Right kidney (tissue), 9 donors: ENCODE measurements at places on chromosomes 5 and 9.

- DNase-seq = no peak
Measured at GRCh38 chr9:116055536-116055935, 98.1 kb upstream of the PAPPA start.

DNA sequence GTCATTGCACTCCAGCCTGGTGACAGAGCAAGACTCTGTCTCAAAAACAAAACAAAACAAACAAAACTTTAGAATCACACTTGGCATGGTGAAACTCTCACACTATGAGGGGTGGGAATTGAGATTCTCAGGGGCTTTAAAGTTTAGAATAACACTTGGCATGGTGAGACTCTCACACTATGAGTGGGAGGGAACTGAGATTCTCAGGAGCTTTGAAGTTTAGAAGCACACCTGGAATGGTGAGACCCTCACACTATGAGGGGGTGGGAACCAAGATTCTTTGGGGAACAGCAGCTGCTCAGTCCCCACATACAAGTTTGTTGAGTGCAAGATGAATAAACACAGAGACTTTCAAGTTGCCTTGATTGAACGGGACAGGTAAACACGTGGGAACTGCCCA is 149.4 kb downstream of the HSD17B3 start:
- DNase-seq = no peak

GRCh38 chr5:176426876-176427275 is 10.5 kb upstream of the CLTB start:
- DNase-seq = no peak

DNA sequence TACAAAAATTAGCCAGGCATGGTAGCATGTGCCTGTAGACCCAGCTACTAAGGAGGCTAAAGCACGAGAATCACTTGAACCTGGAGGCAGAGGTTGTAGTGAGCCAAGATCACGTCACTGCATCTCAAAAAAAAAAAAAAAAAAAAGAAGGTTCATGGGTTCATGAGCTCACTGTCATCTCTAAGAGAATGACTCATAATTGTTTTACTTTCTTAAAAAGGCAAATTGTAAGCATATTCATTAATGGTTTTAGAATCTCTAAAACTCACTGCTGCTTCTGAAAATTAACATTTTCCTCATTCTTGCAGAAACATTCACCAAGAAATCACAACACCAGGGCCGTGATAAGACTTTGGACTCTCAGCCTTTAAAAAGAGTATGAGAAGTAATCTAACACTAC is 103.6 kb downstream of the GNA14 start:
- DNase-seq = no peak

DNA sequence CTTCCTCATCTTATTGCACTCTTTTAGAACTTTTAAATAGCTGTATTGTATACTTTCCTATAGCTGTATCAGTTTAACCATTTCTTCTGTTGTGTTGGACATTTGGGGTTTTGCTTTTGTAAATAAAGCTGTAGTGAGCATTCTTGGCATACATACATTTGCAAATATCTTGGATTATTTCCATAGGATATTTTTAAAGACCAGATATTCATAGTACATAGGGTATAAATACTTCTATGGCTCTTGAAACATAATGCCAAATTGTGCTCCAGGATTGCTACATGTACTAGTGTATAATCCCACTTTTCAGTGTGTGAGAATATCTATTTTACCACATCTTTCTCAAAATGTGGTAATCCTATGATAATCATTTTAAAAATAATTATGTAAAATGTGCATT is 51.2 kb downstream of the SCAMP1 start:
- DNase-seq = no peak

DNA sequence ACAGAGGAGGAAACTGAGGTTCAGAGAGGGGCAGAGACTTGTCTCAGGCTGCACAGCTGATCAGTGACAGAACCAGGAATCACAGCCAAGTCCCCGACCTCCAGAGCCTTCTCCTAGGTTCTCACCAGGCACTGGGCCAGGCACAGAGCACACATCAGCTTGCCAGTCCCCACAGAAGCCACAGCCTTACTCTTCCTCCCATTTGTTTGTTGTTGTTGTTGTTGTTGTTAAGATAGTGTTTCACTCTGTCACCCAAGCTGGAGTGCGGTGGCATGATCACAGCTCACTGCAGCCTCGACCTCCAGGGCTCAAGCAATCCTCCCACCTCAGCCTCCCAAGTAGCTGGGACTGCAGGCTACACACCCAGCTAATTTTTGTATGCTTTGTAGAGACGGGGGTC is 41.4 kb downstream of the NAIF1 start:
- DNase-seq = no peak

GRCh38 chr9:81814794-81815464 is 113.3 kb upstream of the SPATA31D4 start:
- DNase-seq = no peak

DNA sequence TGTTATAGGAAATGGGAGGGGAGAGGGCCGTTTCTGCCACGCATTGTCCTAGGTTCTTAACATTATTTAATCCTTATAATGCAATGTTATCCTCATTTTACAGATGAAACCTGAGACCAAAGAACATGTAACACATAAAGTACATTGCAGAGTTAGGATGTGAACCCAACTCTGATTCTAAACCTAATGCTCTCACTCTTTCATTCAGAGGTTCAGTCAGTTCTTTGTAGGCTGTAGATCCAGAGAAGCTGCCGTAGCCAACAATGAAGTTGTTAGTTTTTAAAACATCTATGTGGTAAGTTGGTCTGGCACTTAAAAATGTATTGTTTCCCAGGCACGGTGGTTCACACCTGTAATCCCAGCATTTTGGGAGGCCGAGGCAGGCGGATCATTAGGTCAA is 10.5 kb upstream of the PSMD5 start:
- DNase-seq = no peak

DNA sequence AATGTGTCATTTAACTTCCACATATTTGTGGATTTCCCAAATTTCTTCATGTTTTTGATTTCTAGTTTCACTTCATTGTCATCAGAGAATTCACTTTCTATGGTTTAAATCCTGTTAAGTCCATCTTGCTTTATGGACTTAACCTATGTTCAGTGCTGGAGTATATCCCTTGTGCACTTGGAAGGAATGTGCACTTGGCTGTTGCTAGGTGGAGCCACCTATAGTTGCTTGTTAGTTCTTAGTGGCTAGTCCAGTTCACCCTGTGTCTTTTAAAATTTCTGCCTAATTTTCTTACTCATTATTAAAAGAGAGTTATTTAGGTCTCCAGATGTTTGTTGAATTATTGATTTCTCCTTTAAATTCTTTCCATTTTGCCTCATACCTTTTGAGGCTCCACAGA is 1472.5 kb upstream of the CDH6 start:
- no peak for DNase-seq

- no peak for DNase-seq
Measured at GRCh38 chr5:96569770-96570169, 92.4 kb upstream of the CAST start.

DNA sequence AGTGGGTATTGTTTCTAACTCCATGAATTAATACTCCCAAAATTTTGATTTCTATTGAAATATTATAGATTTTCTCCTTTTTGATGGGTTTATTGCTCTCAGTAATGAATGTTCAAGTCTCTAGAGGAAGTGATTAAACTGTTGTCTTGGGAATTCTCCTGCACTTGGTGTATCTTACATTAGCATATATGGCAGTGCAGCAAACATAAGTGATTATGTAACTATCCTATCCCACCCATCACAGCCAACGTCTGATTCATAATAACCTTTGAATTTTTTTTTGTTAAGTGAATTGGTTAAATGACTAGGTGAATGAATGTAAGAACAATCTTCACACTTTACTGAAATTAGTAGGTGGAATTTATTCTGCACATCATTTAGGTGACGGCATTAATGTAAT is 483.7 kb downstream of the TAF11L14 start:
- DNase-seq = no peak

GRCh38 chr5:78751872-78752271 is 103.3 kb upstream of the LHFPL2 start:
- no peak for DNase-seq

- no peak for DNase-seq
Measured at GRCh38 chr9:121720311-121721057, 69.0 kb downstream of the DAB2IP start.

- no peak for DNase-seq
Measured at GRCh38 chr5:30121043-30121442, 1072.4 kb upstream of the CDH6 start.

GRCh38 chr5:180328296-180329137 is 24.6 kb downstream of the GFPT2 start:
- DNase-seq = no peak

- peak; percentile 38 for DNase-seq
Measured at GRCh38 chr5:140109759-140110645, 3.9 kb upstream of the PURA start.

- DNase-seq = no peak
Measured at GRCh38 chr9:109255394-109255793, 65.5 kb downstream of the EPB41L4B start.

- no peak for DNase-seq
Measured at GRCh38 chr9:127390563-127390962, 6.4 kb upstream of the SLC2A8 start.

- no peak for DNase-seq
Measured at GRCh38 chr9:105858006-105858690, 163.8 kb downstream of the TMEM38B start.

DNA sequence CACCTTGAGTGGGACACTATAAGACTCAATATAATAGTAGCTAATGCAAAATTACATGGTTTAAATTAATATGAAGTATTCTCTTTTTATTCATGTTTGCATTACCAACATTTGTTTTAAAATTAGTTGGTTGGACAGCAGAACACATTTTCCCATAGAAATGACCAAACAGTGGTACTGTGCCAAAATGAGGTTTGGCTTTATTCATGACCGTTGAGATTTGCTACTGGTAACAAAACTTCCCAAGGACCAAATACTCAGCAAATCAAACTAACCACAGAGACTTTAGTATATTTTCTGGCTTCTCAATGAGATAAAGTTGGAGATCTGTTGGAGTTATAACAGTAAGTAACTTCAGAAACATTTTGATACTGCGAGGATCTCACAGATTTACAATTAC is 637.8 kb upstream of the MEF2C start:
- no peak for DNase-seq

- peak; percentile 38 for DNase-seq
Measured at GRCh38 chr9:112380825-112381221, 915 bp downstream of the HSDL2 start.

DNA sequence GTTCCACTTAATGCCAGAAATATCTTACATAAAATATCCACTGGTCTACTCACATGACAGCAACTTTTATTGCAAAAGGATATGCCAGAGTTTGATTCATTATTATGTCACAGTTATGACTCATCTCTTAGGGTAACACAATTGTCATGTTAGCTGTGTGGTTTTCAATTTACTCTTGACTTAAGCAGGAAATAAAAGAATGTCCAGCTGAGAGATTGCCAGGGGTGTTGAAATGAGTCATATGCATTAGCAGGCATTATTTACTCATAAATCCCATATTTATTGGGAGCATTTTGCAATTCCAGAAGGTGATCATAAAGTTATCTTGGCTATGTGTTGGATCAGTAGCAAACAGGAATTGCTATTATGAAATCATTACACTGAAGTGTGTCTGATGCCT is 1164.6 kb upstream of the CDH18 start:
- DNase-seq = no peak

GRCh38 chr9:127714020-127714750 is 1.3 kb downstream of the PTRH1 start:
- DNase-seq = no peak

DNA sequence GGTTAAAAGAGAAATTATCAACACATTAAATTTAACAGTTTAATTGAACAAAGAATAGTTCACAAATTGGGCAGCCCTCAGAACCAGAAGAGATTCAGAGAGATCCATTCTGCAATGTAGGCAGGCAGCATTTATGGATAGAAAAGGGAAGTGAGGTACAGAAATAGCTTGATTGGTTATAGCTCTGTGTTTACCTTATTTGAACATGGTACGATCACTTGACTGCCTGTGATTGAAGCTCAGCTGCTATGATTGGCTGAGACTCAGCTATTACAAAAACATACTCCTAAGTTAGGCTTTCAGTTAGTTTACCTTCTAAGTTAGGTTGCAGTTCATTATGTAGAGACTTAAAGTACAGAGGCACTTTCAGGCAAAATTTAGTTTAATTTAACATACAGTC is 7.3 kb downstream of the CNTRL start:
- no peak for DNase-seq

GRCh38 chr9:115328677-115329076 is 210.7 kb upstream of the TNC start:
- no peak for DNase-seq

- DNase-seq = no peak
Measured at GRCh38 chr9:83588256-83588655, 34.7 kb upstream of the IDNK start.

DNA sequence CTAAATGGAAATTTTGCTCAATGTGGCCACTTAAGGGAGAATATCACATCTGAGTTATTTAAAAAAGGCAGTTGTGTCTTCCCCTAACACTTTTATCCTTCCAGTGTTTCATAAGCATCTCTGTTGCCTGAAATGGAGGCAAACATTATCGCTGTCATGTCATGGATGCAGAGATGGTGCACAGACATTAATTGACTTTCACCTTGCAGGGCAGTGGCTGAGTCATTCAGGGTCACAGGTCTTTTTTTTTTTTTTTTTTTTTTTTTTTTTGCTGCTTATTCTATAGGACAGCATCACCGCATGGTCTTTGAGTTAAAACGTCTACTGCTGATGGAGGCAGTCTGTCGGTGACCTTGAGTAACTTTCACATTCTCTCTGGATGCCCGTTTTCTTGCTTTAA is 36.3 kb upstream of the KLF9 start:
- DNase-seq = no peak

- no peak for DNase-seq
Measured at GRCh38 chr9:96646081-96646991, 8.8 kb downstream of the PRXL2C start.

- DNase-seq = no peak
Measured at GRCh38 chr5:139461698-139462097, 845 bp downstream of the ECSCR start.

DNA sequence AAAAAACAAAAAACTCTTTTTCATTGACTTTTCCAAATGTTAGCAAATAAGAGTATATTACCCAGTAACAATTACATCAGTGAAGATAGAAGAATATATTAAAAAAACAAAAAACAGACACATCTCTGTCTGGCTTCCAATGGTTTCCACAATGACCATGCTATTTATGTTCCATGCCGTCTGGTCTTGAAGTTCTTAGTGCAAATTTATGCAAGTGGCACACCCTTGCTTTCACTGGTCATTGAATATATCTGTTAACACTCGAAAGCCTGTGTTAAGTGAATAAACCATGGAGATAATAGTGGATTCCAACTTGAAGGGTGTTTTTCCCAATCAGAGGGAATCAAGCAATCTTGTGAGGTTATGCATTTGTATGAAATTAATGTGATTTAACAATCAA is 291.9 kb downstream of the KCTD16 start:
- no peak for DNase-seq

DNA sequence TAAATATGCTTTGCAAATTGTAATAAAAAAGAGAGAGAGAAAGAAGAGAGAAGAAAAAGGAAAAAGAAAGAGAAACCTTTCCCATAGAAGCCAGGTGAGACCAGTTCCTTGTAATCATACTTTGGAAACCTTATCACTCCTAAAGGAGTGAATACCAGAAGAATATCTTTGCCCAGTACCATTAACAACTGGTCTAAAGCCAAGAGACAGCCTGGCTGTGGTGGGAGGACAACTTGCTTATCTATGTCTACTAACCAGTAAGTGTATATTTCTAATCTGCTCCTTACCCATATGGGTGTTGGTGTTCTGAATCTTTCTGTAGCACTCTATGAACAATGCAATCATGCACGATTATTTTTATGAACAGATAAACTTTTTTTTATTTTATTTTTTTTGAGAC is 10.5 kb upstream of the TXN start:
- no peak for DNase-seq
